ENCODE measurements at places on chromosomes 5 and 9. TPM values are rescaled to one million over a fixed set of nuclear protein-coding genes. Genes with fewer than 3 reads are reported as not detected.

The PCSK5 gene
- total RNA-seq = 482 TPM

The TMEM252 gene
- total RNA-seq = 55.3 TPM

The SLC6A7 gene
- 15.7 TPM for total RNA-seq

The DMRT1 gene
- not detected for total RNA-seq

The IPO11 gene
- 5.6 TPM for total RNA-seq

The NME5 gene
- total RNA-seq = 0.70 TPM

The PTRH1 gene
- 5.2 TPM for total RNA-seq

The GABBR2 gene
- total RNA-seq = not detected

The IRGM gene
- 11.6 TPM for total RNA-seq

DNA sequence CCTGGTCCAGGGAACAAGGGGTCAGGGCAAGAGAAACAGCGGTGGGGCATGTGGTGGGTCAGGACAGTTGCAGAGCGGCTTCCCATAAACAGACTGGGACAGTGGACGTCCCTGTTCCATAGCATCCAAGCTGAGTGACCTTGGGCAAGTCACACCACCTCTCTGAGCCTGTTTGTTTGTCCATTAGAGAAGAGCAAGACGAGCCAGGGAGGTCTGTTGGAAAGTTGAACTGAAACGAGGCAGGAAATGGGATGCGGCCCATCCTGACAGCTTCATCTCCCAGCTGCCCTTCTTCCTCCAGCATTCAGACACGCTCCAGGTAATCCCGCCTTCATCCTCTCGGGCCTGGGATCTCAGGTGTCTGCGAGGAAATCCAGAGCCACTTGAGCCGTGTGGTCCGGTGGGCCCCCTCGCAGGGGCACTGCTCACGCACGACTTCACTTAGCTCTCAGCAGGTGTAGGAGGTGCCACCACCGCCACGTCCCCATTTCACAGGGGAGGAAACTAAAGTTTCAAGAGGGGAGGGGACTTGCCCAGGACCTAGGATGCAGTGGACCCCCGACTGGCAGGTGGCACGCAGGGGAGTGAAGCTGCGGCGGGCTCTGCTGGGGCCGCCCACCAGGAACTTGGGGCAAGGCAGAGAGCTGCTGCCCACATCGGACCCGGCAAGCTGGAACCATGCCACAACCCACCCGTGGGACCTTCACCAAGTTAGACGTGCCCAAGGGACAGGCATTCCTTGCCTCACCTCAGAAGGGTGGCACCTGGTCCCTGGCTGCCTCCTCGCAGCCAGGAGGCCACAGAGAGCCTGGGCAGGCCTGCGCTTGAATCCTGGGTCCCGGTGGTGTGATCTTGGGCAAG is 13.0 kb downstream of the PTGES2 start:
- peak; percentile 62 for DNase-seq

GRCh38 chr5:88941581-88941980 is 58.6 kb upstream of the MEF2C start:
- no peak for DNase-seq

DNA sequence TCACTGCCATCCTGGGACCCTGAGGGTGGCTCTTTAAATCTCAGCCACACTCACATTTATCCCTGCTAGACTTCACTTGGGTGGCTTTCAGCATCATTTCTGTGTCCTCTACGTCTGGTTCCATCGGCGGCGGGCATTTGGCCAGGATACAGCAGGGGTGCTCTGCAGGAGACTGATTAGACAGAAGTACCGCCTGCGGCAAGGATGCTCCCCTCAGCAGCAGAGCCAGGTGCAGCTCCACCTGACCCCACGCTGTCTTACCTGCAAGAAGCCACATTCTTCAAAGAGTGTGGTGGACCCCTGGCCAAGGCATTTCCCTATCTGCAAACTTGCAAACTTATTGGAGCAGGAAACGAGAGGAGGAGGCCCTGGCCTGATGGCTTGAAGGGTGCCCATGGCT is 309.8 kb upstream of the IRX4 start:
- peak; percentile 36 for DNase-seq

- DNase-seq = no peak
Measured at GRCh38 chr5:67015541-67016191, 180.9 kb downstream of the CD180 start.

DNA sequence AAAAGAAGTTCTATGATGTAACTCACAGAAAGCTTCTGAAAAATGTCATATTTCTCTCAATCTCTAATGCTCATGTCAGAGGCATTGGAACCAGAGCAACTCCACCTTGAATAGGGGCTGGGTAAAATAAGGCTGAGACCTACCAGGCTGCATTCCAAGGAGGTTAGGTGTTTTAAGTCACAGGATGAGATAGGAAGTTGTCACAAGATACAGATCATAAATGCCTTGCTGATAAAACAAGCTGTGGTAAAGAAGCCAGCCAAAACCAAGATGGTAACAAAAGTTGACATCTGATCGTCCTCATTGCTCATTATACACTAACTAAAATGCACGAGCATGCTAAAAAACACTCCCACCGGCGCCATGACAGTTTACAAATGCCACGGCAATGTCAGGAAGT is 411.1 kb upstream of the GRIA1 start:
- no peak for DNase-seq

DNA sequence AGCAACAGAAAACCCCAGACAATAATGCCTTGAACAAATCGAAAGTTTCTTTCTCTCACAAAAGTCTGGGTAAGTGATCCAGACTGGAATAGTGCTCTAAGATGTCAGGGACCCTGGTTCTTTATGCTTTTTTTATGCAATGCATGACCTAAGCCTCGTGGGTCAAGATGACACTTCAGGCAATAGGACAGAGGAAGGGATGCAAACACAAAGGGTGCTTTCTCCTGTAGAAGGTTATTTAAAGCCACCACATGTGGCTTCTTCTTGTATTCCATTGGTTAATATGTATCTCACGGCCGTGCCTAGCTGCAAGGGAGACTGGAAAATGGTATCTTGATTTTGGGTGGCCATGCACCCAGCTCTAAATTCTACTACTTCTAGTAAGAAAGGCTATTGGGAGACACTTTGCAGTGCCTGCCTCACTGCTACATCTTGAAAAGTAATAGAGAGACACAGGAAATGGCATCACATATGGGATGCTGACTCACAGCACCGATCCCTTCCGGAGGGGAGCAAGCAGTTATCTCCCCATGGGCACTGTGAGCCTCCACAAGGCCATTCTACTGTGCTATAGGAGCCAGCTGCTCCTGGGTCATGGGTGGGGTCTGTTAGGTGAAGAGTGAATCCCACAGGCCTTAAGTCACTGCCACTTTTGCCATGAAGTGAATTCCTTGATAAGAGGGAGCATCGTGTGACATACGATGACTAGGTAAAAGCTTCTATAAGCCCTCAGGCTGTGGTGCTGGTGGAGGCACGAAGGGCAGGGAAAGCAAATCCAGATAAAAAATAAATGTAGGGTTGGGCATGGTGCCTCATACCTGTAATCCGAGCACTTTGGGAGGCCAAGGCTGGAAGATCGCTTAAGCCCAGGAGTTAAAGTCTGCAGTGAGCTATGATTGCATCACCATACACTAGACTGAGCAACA is 32.5 kb upstream of the RAB14 start:
- no peak for DNase-seq

DNA sequence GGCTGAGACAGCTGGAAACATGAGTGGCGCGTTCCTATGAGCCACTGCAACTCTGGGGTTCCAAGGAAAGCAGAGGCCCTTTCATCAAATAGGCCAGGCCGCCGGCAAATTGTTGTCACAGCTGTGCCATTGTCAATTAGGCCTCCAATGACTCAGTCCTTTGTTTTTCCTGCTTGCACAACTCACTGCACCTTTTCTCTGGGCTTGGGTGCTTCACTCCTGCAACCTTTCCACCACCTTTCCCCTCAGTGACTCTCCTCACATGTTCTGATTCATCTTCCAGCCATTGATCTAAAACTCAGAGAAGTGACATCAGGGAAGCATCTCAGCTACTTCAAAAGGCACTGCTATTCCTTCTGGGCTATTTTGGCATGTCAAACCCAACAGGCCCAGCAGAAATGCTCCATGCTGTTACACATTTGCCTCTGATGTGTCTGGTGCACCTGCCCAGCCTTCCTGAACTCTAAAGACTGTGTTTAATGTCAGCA is 653.7 kb downstream of the NR2F1-AS1 start:
- DNase-seq = no peak

DNA sequence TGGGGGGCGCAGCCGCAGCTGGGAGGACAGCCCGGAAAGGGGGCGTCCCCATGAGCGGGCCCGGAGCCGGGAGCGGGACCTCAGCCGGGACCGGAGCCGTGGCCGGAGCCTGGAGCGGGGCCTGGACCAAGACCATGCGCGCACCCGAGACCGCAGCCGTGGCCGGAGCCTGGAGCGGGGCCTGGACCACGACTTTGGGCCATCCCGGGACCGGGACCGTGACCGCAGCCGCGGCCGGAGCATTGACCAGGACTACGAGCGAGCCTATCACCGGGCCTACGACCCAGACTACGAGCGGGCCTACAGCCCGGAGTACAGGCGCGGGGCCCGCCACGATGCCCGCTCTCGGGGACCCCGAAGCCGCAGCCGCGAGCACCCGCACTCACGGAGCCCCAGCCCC is 47.0 kb downstream of the TJP2 start:
- DNase-seq = no peak

DNA sequence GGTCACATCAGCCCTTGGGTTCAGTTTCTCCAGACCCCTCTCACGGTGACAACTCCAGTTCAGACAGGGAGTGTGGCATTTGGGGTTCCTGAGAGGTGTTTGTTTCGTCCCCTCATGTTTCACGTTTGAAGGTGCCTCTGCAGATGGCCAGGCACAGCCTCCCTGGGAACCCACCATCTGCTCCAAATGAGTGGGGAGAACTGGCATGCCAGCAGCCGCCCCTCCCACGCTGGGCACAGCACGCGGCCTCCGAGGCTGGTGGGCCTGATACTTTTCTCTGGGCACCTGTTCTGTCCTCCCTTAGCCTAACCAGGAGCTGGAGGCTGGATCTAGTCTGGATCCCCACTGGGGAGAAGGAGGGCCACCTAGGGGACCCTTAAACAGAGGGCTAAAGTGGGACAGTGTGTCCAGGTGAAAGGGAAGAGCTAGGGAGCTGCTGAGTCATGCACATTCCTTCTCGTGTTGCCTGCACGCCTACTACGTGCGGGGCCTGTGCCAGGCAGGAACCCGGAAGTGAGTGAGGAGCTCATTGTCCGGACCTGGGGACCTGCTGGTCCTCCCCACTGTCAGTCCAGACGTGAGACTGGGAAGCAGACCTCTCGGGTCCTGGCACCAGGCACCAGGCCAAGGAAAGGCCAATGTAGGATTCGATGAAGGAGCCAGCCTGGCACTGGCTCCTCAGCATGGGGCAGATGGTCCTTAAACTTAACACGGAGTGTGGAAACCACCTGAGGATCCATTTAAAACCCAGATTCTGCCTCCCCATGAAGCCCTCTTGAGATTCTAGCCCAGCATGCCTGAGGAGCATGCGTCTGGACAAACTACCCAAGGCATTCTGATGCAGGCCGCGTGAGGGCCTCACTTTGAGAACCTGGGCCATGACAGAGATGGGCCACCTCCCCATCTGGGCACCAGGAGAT is 11.7 kb downstream of the DNM1 start:
- DNase-seq = no peak

GRCh38 chr5:105195765-105196164 is 1633.2 kb upstream of the NUDT12 start:
- no peak for DNase-seq

DNA sequence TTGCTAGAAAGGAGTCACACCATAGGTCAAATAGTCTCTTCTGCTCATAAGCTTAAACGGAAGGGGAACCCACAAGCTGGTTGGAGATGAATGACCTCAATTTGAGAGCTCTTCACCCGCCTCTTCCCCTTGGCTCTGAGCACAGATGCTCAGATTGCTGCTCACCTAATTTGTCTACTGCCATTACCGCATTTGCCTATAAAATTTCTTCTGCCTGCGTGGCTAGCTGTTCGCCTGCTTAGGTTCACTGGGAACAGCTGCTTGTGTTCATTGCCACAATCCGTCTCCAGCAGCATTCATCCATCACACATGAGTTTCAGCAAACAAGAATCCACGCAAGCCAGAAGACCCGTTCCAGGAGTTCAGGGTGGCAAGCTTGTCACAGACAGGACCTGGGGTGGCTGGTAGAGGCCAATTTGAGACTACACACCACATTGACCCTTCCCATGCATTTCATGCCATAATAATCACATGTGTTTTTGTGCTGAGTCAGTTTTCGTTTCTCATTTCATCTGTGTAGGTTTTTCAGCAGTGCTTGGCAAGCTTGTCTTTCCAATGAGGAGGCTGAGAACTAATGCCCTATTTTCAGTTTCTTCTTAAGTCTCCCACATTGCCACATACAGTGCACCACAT is 50.2 kb upstream of the DNAH5 start:
- DNase-seq = no peak

DNA sequence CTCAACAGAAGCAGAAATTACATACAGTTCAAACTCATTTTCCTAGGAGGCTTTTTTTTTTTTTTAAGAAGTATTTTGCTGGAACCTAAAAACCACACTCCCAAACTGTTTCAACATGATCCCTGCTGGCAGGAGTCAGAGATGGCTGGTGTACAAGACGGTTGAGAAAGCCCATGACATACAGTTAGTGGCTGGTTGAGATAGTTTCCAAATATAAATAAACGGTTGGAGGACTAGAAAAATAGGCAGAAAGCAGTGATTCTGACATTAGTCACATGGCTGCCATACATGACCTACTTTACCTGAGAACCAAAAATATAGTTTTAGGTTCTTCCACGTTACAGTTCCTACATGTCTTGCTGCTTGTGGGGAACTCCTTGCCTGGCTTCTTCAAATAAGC is 31.7 kb upstream of the BASP1 start:
- DNase-seq = no peak

DNA sequence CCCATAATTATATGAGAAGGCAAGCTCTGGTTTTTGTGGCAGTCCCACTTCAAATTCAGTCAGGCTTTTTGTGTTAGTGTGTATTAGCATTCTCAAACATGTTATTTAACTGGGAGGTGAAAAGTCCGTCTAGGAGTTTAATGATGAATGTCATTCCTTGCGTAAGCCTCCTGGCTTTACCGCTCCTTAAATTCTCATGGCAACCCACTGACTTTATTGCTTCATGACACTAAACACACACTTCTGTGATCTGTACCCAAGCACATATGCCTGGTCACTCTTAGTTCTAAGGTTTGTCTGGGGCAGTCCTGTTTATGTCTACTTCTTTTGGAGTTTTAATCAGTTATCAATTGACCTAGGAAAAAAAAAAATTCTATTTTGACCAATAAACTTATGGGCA is 677.9 kb upstream of the DMAC1 start:
- no peak for DNase-seq

- no peak for DNase-seq
Measured at GRCh38 chr5:146796144-146796543, 82.4 kb downstream of the PPP2R2B start.

DNA sequence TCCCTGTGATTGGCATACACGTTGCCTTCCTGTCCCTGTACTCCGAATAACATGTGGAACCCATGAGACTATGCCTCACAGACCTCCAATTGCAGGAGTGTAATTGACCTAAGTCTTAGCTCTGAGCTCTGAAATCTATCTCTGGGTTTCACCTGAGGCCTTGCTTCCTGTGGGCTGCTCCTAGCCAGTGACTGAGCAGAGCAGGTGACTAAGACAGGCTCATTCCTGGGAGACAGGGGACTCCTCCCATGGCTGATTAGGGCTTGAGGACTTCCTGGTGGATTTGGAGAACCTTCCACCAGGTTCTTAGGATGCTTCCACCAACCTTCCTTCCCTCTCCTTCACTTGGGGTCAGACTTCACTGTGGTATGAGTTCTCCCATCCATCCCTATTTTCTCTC is 22.3 kb upstream of the MIER3 start:
- DNase-seq = no peak

All from Peyer's patch (tissue), 4 donors.